ENCODE measurements at places on chromosomes 4 and X.

DNA sequence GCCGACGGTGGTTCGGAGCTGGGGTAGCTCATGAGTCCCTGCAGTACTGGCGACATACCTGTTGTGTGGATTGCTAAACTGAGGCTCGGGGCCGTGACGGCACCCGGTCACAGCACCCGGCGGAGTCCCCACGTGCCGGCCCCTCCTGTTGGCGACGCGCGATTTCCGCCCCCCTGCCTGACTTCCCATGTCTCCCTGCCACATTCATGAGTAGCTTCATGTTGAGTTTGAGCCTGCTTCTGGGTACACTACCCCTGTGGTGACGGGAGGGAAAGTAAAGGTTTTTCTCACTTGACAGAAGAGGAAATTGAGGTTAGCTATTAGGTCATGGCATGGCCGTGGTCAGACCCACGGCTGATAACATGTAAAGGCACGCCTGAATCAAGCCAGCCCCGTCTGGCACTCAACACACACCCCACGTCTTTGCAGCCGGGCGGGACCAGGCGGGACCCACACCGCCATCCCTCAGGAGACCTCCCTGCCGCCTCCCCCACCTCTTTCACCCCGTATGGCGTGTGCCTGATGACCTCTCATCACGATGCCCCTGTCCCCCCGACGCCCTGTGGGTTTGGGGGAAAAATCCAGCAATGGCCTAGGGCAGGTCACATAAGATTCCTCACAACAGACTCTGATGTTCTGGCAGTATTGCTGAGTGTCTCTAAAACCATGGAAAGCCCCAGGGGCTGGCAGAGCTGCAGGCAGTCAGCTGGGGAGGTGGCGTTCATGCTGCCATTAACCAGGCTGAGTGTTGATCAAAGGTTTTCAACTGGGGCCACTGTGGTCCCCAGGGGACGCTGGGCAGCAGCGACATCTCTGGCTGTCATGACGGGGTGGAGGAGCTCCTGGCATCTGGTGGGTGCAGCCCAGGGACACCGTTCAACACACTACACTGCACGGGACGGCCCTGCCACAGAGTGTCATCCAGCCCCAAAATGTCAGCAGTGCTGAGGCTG is 29.2 kb downstream of the P2RY8 start:
- peak; percentile 54 for DNase-seq

- no peak for DNase-seq
Measured at GRCh38 chr4:47543331-47543730, 58.3 kb downstream of the ATP10D start.

GRCh38 chr4:108355902-108356535 is 187.3 kb upstream of the LEF1 start:
- no peak for DNase-seq

- DNase-seq, result no peak
Measured at GRCh38 chr4:136651278-136651667, 881.0 kb downstream of the PCDH18 start.

DNA sequence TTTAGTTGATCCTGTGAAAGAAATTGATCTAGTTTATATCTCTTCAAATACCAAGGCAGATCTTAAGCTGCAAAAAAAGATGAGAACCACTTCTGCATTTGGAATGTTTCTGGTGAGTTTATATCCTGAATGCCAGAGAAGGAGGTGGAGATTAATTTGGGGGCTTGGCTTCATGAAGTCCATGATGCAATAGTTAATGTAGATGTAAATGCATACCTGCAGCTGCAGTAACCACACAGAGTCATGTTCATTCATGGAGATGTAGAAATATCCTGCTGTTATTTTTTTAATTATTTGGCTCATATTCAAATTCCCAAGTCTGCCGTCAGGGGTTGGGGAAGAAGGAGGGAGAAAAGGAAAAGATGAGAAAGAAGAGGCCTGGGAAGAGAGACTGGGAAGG is at the start of gene SULT1E1:
SULT1E1 (minus strand) TSS at position 94 of the 400 bp plus-strand sequence. CDS start 2,501 bp downstream, outside the sequence.
- no peak for DNase-seq

DNA sequence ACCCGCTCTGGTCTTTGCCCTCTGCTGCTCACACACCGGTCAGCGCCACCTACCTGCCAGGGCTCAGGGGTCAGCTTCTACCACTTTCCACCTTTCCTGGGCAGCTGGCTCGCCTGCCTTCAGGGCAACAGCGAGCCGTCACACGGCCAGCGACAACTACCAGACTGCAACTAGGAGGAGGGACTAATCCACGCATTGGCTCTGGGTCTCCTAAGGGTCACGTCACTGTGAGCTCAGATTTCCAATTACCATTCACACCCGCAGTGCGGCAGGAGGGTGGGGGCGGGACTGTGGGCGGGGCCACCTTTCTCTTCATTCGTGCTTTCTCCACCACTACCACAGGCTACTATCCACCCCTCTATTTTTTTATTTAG is at the start of gene BEX5:
BEX5 (minus strand) TSS at position 172 of the 374 bp plus-strand sequence. CDS start 1,712 bp downstream, outside the sequence.
- DNase-seq, result no peak

DNA sequence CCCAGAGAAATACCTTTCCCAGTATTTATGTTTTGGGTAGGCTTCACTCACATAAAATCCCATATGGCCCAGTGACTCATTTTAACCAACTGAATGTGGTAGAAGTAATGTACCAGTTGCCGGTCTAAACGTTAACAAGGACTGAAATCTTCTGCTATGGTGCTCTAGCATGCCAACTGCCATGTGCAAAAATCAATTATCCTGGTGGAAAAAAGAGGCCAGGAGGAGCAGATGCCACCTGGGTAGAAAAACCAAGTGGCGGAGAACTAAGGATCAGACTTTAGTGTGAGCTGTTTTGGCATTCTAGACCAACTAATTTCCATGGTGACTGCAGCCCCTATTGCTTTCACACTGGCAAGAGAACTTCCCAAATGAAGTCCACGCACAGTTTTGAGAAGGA is 1660.7 kb upstream of the ADGRL3 start:
- no peak for DNase-seq

DNA sequence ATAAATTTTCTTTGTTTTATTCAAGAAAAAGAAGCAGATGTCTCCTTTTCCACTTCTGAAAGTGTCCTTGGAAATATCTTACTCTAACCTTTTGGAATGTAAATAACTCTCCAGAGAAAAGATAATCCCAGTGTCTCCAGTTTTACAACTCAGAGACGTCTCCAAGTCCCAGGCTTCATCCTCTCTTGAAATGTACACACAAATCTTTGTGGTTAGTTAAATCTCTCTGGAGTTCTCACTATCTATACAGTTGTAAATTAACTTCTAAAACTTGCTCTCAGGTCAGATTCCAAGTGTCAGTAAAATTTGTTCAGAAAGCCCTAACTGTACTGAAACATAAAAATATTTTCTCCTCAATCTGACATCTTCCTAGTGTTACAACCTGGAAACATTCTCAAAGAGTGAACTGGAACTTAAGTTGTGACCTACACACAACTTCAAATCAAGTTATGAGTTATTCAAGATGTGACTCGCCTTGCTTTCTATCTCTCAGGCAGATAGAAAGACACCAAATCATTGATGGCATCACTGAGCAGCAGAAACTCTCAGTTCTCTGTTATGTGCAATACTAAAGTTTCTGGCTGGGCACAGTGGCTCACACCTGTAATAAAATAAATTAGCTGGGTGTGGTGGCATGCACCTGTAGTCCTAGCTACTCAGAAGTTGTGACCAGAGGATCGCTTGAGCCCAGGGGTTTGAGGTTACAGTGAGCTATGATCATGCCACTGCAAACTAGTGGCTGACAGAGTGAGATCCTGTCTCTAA is 284.2 kb downstream of the RCHY1 start:
- no peak for DNase-seq

DNA sequence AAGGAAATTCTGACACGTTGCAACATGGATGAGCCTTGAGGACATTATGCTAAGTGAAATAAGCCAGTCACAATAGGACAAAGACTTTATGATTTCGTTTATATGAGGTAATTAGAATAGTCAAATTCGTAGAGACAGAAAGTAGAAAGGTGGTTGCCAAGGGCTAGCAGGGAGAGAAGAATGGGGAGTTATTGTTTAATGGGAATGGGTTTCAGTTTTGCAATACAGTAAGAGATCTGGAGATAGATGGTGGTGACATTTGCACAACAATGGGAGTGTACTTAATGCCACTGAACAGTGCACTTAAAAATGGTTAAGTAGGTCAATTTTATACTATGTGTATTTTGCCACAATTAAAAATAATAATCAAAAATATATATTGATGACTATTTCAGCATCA is 43.4 kb upstream of the TMEM154 start:
- DNase-seq, result no peak

DNA sequence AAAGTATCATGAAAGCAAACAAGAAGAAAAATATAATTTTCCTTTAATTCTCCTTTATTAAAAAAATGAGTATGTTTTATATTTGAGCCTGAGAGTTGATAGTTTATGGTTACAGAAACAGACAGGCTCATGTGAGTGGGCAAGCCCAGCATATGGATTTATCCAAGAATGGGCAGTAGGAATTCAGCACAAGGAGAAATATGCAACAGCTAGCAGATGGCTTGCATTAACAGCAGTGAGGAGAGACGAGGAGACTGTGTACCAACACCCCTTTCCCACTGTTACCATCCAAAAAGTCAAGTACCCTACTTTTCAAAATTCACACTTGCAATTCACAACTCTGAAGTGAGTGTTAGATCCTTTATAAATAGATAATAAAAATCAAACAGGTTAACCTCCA is 1760.2 kb upstream of the TENM3 start:
- DNase-seq, result no peak

DNA sequence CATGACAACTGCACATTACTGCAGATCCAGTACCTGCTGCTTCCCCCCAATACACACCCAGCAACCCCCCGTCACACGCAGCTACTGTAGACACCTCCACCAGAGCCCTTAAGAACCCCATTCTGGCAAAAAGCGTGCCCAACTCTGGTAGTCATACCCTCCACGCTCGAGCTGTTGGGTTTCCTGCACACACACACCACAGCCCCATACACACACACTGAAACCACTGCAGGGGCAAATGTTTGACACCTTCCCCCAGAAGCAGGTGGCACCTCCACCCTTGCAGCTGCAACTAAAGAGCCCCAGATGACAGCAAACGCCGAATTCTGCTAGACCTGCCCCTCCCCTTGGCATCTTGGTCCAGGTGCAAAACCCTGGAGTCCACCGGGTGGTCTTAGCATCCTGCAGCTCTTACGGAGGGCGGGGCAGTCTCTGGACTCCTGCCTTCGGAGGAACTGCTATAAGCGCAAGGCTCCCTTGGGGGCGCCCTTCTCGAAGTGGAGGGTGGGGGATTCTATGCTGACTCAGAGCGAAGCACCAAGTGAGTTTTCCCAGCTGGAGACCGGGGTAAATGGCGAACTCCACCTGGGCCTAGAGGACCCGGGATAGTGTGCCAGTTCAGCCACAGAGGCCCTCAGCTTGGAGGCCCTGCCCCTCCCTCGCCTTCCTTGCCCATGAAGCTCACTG is 1.5 kb downstream of the FRMPD3 start:
- no peak for DNase-seq

DNA sequence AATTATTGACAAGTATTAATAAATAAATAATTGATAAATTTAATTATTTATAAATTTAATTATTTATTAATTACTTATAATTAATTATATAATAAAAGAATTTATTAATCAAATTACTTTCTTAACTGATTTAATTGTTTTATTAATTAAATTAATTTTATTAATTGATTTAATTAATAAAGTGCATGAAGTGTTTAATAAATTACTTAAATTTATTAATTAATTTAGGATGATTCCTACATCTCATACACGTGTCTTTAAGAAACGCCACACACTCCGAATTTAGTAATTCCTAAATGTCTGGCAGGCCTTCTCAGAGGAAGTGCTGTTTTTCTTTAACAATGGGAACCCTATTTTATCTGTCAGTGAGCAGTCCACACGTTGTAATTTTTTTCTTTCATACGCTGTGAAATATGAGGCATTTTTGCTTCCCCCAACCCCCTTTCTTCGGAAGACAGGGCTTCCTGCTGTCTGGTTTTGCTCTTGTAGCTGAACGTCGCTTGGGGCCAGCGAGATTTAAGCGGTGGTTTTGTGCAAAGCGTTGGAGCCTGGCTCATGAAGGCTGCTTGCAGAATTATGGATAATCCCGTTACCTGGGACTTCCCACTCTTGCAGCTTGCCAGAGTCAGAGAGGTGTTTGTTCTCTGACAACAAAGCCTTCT is 46.8 kb downstream of the CRLF2 start:
- no peak for DNase-seq

GRCh38 chr4:7183780-7184460 is 8.4 kb upstream of the SORCS2 start:
- no peak for DNase-seq

DNA sequence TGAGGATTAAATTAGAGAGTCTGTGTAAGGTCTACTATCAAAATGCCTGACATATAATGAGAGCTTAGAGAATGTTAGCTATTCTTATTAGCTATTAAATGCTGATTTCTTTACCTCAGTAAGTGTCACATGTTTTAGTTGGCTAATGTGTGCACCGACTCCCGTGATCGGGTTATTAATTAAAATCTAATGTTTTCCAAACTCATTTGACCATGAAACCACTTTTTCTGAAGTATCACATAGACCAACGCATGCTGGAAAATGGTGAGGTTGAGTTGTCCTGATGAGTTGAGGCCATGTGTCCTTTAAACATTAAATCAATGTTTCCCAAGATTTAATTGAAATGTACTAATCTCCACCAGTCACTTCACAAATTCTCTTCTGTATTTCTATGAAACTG is 84.8 kb upstream of the C1QTNF7 start:
- no peak for DNase-seq

DNA sequence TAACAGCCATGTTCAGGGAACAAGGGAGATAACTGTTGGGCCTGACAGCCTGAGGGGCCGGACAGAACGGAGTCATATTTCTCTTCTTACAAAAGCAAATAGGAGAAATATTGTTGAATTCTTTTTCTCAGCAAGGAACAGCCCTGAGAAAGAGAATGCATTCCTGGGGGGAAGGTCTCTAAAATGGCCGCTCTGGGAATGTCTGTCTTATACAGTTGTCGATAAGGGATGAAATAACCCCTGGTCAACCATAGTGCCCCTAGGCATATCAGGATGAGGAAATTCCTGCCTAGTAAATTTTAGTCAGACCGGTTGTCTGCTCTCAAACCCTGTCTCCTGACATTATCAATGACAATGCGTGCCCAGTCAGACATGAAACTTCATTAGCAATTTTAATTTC is 1925.5 kb downstream of the PCDH7 start:
- DNase-seq, result no peak

GRCh38 chr4:8544741-8545438 is 35.3 kb upstream of the GPR78 start:
- DNase-seq, result peak; percentile 1

GRCh38 chr4:143531380-143531779 is 17.9 kb downstream of the SMARCA5 start:
- DNase-seq, result no peak

DNA sequence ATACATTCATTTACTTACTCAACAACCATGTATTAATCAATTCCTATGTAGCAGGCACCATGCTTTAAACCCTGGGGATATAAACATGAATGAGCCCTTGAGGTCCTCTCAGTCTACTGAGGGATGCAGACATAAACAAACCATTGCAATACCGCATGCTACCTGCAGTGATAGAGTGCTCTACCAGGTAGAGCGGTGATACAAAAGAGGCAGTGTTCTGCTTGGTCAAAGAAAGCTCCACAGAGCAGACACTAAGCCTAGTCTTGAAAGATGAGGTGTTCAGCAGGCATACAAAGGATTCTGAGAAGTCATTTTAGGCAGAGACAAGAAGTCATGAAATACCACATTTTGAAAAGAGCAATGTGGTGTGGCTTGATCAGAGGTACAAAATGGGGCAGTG is 26.9 kb upstream of the AMOT start:
- DNase-seq, result no peak

GRCh38 chr4:75841641-75842520 is 60.4 kb downstream of the PPEF2 start:
- no peak for DNase-seq
